ENCODE measurements at places on chromosomes 11 and 22.

DNA sequence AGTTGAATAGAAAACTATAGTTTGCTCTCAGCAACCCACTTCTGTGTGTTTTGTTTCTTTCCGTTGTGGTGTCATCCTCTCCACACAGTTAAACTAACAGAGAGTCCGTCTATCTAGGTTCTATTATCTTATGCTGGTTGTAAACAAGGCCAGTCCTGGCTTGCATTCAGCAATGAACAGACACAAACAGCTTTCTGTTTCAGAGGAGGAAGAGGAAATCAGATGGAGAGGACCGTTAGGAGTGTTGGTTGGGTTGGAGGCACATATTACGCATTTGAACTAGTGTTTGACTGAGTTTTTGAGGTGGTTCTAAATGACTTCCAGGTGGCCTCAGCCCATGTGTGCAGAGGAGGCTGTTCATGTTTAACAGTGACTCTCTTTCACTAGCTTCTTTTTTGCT lies 129.5 kb upstream of the SORL1-AS1 start:
- no peak for DNase-seq

DNA sequence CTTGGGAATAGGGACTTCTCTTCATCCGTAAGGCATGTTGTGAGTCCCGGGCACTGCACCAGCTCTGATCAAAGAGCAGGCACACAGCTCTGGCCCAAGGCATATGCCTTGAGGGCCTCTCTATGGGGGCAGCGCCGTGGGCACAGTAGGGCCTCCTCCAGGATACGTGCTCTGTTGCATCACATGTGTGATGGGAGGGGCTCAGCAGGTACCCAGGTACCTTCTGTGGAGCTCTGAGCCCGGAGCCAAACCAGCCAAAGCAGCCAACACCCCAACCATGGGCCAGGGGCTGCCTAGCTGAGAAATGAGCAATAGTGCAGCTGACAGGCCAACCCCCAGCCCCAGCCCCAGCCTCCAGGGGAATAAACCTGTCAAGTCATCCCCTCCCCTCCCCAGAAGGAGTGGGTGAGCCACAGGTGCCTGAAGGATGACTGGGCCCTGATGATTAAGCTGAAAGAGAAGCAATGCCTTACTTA lies 79.7 kb upstream of the SHISAL1 start:
- DNase-seq, result no peak

DNA sequence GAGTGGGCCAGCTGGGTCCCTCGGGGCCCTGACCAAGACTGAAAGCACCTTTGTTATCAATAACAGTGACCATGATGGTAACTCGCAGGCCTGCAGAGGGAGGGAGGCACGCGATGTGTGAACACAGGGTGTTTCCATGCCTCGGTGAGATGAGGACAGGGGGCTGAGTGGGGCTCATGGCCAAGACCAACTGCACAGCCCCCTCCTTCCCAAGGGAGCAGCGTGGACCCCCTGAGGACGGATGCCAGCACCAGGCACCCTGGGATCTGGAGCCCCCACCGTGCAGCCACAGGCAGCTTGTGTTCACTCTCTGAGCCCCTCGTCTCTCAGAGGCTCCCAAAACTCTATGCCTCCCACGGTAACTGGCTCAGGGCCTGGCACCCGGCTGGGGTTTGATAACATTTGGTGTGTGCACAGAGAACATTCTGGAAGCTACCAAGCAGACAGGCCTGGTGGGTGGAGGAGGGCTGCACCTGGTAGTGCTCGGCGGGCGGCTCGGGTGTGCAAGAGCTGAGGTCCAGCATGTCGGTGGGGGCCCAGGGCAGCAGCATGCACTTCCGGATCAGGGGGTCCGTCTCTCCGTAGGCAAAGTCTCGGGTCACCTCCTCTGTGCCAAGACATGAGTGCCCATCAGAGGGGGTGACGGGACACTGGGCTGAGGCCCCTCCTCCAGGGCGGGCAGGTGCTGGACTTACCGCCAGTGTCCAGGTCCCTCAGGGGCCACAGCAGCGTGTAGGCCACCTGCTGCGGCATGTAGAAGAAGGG lies 7.6 kb downstream of the TTLL12 start:
- no peak for DNase-seq

- no peak for DNase-seq
Observed at GRCh38 chr11:87194985-87195820, 157.5 kb downstream of the TMEM135 start.

- DNase-seq, result no peak
Observed at GRCh38 chr11:103892603-103893002, 143.8 kb upstream of the DDI1 start.

DNA sequence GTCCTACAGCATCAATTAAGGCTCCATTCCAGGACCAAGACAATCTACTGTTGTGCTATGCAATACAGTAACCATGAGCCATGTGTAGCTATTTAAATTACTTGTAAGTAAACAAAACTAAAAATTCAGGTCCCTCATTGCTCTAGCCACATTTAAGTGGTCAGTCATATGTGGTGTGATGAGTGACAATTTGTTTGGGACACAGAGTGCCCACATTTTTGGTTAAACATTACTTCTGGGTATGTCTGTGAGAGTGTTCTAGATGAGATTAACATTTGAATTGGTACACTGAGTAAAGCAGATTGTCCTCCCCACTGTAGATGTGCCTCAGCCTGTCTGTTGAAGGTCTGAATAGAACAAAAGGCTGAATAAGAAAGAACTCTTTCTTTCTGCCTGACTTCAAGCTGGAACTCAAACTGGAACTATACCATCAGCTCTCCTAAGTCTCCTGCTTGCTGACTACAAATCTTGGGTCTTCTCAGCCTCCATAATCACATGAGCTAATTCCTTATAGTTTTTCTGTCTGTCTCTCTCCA lies 15.8 kb downstream of the KBTBD3 start:
- DNase-seq, result no peak

GRCh38 chr22:40612291-40612751 lies 24.2 kb downstream of the MRTFA start:
- no peak for DNase-seq
